ENCODE measurements at places on chromosomes 6 and 20.

- no peak for DNase-seq
These were observed 12.4 kb upstream of the KIAA1755 start for GRCh38 chr20:38272961-38273360.

DNA sequence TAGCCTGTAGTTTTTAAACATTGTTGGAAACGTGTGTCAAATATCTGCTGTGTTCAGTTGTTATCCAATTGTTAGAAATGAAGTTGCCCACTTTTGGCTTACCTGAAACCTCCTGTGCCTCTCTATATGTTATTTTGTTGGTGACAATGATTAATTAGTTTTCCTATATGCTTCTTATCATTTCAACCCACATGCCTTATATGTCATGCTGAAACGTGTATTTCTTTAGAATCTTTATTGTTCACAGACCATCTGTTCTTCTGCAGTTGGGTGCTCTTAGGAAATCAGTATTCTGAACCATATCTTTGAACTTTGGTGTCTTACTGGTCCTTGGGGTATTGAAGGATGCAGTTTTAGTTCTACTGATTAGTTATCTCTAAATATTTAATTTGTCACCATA, 91.2 kb upstream of the SCGN start:
- DNase-seq, result no peak

DNA sequence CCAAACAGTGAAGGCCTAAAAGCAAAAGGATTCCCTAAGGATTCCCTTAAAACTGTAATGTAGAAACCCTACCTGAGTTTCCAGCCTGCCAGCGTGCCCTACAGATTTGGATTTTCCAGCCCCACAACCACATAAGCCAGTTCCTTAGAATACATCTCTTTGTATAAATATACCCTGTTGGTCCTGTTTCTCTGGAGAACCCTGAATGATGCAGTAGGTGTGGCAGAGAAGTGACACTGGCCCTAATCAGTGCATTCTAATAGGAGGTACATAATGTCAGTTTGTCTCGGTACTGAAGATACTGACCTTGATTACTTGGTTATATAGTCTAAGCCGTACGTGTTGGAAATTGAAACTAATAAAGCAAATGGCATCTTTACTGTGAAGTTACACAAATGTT, 707.8 kb upstream of the SLC35B3 start:
- DNase-seq, result no peak

DNA sequence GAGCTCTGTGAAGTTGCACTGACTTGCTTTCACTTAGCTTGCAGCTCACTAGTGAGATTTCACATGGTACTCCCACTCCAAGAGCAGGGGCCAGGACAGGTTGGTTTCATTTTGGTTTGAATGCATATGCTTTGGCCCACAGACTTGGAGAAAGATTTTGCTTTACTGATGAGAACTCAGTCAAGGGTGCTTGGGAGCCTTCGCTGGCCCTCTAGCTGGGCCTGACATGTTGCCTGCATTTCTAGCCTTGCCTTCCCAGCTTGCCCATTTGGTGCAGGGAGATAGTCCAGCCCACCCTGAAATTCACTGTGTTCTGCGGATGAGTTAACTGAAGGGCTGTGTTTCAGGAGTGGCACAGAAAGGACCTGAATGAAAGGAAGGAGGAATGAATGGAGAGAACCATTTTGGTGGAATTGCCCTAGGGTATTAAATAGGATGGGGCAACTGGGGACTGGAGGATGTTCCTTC, 1.9 kb downstream of the SGK1 start:
- no peak for DNase-seq

DNA sequence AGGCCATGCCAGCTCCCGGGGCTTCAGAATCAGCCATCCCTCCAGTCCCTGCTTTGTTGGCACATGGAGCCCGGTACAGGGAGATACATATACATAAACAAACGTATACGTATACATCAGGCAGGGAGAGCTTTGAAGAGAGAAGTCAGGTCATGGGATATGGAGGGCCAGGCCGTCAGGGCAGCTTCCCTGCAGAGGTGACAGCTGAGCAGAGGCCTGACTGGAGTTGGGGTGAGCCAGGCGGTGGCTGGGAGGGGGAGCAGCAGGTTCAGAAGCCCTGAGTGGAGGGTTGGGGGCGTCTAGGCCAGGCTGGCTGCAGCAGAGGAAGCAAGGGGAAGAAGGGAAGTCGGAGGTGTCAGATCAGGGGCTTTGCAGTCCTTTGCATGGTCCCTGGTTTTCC, 61.7 kb downstream of the STK35 start:
- DNase-seq, result no peak

DNA sequence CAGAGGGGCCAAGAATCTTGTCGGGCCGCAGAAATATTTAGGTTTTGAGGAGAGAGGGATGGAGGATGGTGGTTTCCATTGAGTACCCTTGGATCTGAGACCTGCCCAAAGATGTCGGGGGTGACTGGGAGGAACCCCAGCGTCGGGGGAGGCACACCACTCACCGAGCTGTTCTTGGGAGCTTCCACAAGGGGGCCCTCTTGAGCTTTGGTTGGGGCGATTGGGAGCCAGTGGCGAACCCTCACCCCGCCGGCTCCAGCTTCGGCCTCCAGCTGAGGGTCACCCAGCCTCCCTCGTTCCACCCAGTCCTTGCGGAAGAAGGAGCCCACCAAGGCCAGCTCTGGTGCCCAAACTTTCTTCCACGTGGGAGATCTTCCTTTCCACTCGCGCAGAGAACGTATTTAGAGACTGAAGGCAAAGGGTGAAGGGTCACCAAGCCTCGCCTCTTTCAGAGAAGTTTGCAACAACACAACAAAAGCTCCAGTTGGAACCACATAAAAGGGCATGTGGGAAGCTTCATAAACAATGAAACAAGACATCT, 33.6 kb downstream of the APCDD1L start:
- DNase-seq, result no peak

GRCh38 chr6:14981960-14982359, 263.9 kb upstream of the JARID2 start:
- no peak for DNase-seq

- DNase-seq, result no peak
These were observed 433 bp downstream of the QRSL1 start for GRCh38 chr6:106629859-106630163.

GRCh38 chr6:169845426-169846285, 94.2 kb downstream of the ERMARD start:
- DNase-seq, result no peak

- DNase-seq, result peak; percentile 96
These were observed 12.9 kb upstream of the TBC1D22B start for GRCh38 chr6:37244430-37245310.

DNA sequence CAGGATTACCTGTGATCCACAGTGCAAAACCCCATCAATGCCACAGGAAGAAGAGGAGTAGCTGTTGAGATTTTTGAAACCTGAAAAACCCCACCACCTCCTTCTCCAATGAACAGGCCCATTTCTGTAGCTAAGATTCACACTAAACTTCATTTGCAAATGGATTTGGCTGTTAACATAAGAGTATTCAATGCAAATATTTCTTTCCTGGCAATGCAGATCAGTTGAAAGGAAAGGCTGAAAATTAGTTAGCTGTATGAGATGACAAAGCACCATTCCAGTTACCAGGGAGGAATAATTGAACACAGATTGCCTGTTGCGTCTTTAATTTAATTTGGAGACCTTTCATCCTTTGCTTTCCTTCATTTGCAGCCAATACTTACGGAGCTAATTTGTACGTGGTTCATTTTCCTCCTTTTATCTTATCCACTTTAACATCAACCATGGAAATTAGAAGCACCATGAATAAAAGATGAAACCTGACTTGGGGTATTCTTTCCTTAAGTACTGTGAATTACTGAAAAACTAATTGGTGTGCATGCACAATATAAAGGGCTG, 4.2 kb downstream of the B3GAT2 start:
- DNase-seq, result no peak

DNA sequence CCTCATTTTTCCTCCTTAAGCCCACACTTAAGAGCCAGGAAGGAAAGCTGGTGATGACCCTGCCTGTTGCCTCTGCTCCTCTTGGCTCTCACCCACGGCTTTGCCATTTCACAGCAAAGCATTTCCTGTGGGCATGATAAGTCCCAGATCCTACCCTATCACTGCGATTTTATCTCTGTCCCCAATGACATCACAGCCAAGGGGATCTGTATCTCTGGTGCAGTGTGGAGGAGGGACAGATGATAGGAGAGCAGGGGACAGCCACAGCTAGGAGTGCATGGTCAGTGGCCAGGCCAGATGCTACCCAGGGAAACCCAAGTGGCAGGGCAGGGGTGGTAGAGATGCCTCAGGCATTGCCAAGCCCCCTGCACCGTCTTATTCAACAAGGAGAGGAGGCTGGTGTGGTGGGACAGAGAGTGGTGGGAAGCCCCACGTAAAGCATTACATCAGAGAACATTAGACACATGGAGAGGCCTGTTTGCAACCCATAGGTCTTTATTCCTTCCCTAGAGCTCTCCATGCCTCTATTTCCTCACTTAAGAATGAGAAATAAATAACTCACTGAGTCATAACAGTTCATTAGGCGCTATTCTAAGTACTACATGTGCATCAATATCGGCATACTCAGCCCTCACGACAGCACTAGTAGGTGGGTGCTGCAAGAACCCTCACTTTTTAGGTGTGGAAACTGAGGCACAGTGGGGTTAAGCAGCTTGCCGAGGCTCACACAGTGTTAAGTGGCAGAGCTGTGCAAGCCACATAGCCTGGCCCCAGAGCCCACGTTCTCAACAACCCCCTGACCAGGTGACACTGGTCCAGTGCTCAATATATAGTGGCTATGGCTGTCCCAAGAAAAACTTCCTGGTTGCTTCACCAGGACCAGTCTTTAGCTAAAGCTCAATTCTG, 4.6 kb downstream of the TFEB start:
- DNase-seq, result no peak

DNA sequence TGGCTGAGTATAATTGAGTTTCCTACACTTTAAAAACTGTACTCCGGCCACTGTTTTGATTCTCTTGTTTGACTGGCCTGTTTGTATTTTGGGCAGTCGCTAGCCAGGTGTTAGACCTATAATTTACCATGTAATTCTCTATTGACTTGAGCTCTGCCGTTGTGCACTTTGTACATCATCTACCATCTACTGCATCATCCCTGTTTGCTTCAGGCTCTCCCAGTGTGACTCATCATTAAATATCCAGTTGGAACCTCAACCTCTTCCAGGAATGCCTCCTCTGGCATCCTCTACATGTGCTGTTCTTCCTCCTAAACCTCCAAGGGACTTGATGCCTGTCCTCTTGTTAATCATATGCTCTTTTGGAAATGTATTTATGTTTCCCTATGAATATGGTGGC, 72.3 kb downstream of the FARS2 start:
- DNase-seq, result peak; percentile 36

DNA sequence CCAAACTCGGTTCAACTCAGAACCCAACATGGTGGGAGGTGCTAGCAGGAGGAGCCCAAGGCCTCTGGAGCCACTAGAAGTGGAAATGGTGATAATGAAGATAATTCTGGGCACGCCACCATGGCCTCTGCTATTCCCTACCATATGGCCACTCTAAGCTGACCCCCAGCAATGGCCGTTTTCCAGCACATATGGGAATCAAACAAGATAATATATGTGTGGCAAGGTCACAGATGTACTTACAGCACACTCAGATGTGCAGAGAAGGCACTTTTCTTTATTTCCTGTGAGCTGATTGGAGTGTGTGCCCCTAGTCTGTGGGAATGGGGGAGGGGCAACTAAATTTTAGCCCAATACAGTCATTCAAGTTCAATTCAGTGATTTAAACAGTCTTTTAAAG, 153.4 kb upstream of the LRFN2 start:
- DNase-seq, result no peak

DNA sequence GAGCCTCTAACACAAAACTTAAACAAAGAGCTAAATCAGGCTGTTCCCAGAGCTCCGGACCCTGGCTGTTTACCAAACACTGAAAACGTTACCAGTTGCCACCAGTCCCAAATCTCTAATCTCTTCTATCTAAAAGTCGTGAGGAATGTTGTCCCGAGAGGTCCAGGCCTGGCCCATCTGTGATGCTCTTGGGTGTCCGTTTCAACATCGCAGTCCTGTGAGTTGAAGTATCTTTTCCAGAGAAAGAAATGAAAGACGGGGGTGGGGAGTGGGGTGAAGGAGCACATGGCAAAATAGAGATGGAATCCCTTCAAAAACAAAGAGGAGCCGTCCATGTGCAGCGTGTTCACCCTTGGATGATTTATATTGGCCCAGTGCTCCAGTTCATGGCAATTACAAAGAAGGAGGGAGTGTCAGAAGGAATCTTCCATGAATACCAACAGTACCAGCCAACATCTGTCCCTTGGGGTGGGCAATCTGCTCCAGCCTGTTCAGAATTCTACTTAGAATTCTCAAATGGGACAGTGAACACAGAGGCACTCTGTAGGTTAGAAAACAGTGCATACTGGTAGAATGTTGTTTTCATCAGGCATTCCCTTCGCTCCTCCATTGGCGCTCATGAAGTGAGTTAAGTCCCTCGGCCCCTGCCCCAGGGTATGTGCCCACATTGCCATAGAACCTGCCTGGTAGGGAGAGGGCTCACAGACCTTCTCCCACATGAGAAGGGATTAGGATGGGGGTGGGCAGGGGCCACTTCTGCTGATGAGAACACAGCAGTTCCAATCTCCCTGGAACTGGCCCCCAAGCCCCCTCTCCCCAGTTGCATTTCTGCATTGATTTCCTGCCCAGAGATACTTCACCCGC, 112.1 kb downstream of the LY86 start:
- no peak for DNase-seq

DNA sequence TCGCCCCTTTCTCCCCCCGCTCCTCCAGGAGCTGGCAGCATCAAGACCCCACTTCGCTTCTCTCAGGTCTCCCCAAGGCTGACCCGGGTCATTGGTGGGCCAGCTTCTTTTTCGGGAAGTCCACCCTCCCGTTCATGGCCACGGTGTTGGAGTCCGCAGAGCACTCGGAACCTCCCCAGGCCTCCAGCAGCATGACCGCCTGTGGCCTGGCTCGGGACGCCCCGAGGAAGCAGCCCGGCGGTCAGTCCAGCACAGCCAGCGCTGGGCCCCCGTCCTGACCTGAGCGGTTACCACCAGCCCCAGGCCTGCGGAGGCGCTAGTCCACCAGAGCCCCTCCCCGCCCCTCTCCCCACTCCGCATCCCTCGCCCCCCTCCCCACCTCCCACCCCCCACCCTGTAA, 1.0 kb downstream of the PPDPF start:
- no peak for DNase-seq

DNA sequence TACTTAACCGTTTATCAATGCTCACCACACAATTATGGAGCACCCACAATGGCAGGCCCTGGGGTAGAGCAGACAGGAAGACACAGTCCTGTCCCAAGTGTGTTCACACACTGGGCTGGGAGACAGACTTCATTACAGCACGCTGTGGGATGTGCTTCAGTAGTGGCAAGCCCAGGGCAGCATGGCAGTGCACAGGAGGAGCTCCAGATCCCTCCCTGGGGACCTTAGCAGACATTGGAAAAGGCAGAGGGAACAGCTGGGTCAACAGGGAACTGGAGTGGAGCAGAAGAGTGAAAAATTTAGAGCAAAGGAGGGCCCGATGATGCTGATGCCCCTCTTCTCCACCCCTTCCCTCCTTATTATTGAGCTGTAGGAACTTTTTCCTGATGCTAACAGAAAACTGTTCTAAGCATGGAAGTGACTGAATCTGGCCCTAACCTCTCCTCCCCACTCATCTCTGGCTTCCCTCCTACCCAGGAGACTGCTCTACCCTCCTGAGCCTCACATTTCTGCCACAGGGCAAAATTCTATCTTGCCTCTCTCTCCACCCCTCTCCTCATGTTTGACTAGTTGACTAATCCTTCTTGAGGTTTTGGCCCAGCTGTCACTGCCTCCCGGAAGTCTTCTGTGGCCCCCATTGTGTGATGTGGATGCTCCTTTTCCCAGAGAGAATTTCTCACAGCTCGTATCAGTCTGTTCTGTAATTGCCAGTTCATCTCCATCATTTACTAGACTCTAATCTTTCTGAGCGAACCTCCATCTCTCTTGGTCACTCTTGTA, 41.3 kb upstream of the NOP56 start:
- DNase-seq, result no peak

GRCh38 chr6:156864557-156864956, 87.4 kb downstream of the ARID1B start:
- no peak for DNase-seq
